ENCODE measurements at places on chromosomes 13 and 19. TPM values are rescaled to one million over a fixed set of nuclear protein-coding genes. Genes with fewer than 3 reads are reported as not detected.

The RPS19 gene
- total RNA-seq = 611 TPM

The CLEC17A gene
- total RNA-seq = not detected

The SIGLEC12 gene
- not detected for total RNA-seq

The ZNF439 gene
- total RNA-seq = 0.26 TPM

The GPR4 gene
- total RNA-seq = not detected

The FFAR2 gene
- total RNA-seq = not detected

The CGB2 gene
- 0.26 TPM for total RNA-seq

The NOTCH3 gene
- total RNA-seq = 10.3 TPM

The GRK1 gene
- not detected for total RNA-seq

The TLE6 gene
- not detected for total RNA-seq

The LILRB2 gene
- total RNA-seq = not detected

The SULT2B1 gene
- total RNA-seq = not detected
